Motor neuron (in vitro differentiated cells): ENCODE measurements at places on chromosomes 1 and 21. TPM values are rescaled to one million over a fixed set of nuclear protein-coding genes. Genes with fewer than 3 reads are reported as not detected.

- ATAC-seq = peak; percentile 15
These were observed 39.7 kb downstream of the SLC66A1 start for GRCh38 chr1:19351873-19352272.

DNA sequence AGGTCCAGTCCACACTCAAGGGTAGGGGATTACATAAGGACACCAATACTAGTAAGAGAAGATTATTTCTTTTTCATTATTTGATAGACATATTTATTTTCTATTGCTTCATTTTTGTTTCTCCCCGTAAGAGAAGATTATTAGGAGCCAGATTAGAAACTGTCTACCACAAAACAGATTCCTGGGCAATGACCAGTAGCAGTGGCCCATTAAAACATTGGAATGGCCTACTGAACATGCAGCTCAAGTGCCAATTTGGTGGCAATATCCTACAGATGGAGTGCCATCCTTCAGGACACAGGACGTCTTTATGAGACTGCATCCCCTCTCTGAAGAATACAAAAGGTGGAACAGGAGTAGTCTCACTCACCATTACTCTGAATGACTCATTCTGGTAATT lies 34.0 kb upstream of the ARHGAP29 start:
- no peak for ATAC-seq

GRCh38 chr1:156624814-156625435 lies 5.7 kb downstream of the HAPLN2 start:
- ATAC-seq = peak; percentile 1

FCGR3B gene
- 0.49 TPM in 1 of 2 replicates, not detected in the other for total RNA-seq

TM2D1 gene
- 39.2 and 40.0 TPM in 2 replicates for total RNA-seq
